ENCODE measurements at places on chromosomes 16 and 17. TPM values are rescaled to one million over a fixed set of nuclear protein-coding genes. Genes with fewer than 3 reads are reported as not detected.

- peak; percentile 30 for DNase-seq
Measured at GRCh38 chr16:72783716-72784318, 264.1 kb downstream of the ZFHX3 start.

ORC6 gene
- 58.2 TPM for total RNA-seq

RTN4RL1 gene
- total RNA-seq = 4.9 TPM

G6PC1 gene
- not detected for total RNA-seq

KCNJ12 gene
- 5.2 TPM for total RNA-seq

CD68 gene
- total RNA-seq = 12.6 TPM

DNA sequence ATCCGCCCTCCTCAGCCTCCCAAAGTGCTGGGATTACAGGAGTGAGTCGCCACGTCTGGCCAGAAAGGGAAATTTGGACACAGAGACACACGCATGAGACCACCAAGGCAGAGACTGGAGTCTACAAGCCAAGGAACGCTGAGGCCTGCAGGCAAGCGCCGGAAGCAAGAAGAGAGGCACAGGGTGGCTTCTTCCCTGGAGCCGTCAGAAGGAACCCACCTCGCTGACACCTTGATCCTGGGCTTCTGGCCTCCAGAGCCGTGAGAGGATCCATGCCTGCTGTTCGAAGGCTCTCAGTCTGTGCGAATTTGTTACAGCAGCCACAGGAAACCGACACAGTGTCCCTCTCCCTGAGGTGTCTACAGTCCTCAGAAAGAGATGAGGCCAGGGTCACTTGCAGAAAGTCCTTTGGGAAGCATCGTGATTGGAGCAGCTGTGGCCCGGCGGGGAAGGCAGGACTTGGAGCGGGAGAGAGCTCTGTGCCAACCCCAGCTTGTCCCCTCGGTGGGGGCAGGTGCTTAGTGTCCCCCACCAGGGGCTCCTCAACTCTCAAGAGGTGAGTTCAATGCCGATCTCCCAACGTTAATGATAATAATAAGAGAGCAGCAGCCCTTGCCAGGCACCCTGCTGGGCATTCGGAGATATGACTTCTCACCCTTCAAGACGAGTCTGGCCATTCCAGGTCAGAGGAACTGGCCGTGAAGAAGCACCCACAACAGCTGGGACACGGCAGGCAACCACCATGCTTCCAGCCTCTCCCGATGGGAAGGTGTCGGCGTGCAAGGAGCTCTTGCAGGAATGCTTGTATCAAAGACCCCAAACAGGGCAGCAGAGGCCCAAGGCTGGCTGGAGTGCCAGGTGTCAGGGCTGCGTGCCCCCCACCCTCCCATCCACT is 68.4 kb upstream of the TNRC6C start:
- no peak for DNase-seq

- DNase-seq = no peak
Measured at GRCh38 chr17:29038085-29038795, 4.7 kb upstream of the PIPOX start.

DNA sequence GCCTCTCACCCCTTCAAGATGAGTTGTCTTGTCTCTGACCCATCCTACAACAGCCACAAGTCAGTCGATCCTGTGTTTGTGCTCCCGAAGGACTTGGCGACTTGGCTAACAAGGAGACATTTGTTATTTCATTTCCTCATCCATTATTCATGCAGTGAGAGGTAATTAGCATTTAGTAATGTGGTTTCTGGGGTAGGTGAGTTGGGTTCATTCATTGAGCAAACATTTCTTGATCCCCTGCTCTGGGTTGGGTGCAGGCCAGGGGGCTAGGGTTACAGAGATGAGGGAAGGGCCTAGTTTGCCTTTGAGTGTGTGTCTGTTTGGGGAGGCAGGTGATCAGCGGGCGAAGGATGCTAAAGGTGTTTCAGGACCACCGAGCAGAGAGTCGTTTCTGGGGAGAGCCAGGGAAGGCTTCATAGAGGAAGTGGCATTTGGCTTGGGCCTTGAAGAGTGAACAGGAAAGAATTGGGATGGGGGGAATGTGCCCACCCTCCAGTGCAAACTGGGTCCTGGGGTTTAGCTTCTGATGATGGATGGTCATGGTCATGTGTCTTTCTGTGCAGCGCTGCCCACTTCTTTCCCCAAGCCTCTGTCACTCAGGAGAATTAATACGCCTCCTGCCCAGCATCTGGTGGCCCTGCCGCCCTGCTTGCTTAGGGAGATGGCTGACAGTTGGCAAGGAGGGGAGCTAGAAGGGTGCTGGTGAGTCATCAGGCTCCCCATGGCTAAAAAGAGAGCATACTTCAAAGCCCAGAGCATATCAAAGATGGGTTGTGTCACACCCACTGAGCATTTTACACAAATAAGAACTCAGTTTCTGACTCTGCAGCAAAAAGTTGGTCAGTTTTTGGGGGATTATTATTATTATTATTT is 38.5 kb downstream of the MSI2 start:
- peak; percentile 31 for DNase-seq

CIITA gene
- not detected for total RNA-seq

GRCh38 chr17:7479213-7480088 is at the start of gene ZBTB4:
ZBTB4 (minus strand) TSS chr17:7479631; CDS start chr17:7466801, 12,830 bp downstream.
- peak; percentile 42 for DNase-seq

GRCh38 chr16:13629704-13630103 is 290.2 kb upstream of the ERCC4 start:
- DNase-seq = no peak

THOC6 gene
- total RNA-seq = 118 TPM

KRTAP16-1 gene
- not detected for total RNA-seq

BTBD17 gene
- total RNA-seq = not detected

GDPD1 gene
- not detected for total RNA-seq

- DNase-seq = no peak
Measured at GRCh38 chr17:7380321-7380720, 568 bp upstream of the TNK1 start.

- no peak for DNase-seq
Measured at GRCh38 chr17:3909257-3909656, 7.0 kb downstream of the P2RX1 start.

- peak; percentile 59 for DNase-seq
Measured at GRCh38 chr17:59154292-59154720, 680 bp downstream of the SKA2 start.

TMEM238L gene
- total RNA-seq = not detected

GRCh38 chr16:4679850-4680636 is 13.3 kb upstream of the NUDT16L1 start:
- no peak for DNase-seq

DNA sequence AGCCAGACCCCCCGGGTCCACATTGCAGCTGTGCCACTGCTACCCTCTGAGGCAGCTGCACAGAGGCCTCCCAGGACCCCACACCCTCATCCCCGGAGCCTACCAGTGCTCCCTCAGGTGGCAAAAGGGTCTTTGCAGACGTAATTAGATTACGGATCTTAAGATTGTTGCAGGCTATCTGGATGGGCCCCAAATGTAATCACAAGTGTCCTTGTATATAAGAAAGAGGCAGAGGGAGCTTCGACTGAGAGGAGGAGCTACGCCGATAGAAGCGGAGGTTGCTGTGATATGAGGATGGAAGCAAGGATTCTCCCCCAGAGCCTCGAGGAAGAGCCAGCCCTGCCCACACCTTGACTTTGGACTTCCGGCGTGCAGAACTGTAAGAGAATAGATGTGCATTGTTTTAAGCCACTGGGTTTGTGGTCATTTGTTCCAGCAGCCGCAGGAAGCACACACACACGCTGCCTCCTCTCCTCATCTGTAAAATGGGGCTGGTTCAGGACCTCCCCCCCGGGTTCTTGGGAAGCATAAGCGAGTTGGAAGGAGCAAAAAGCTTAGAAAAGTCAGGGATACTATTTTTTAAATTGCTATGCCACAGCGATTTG is 10.5 kb upstream of the RAI1 start:
- DNase-seq = no peak

CLEC10A gene
- not detected for total RNA-seq

Data from MG63 (cell line).